ENCODE measurements at places on chromosomes 2 and 18.

DNA sequence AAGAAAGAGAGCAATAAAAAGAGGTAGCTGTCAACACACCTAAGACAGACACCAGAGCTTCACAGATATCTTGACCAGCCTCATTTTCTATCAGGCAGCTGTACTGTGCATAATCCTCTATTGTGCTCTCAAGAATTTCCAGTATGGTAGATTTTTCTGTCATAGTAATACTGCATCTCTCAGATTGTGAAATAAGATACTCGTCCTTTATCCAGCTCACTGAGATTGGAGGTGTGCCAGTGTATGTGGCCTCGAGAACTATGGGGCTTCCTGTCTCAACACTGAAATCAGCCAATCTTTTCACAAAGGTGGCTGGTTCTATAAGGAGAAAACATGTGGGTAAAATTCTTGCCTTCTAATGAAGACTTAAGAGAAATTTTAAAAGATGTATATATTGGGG is 88.9 kb downstream of the TTN start:
- no peak for DNase-seq

GRCh38 chr2:234533626-234534025 is 36.7 kb upstream of the ARL4C start:
- no peak for DNase-seq

GRCh38 chr2:163453920-163454319 is 281.9 kb downstream of the FIGN start:
- no peak for DNase-seq

- no peak for DNase-seq
Measured at GRCh38 chr18:75830828-75831227, 403.3 kb upstream of the SMIM21 start.

DNA sequence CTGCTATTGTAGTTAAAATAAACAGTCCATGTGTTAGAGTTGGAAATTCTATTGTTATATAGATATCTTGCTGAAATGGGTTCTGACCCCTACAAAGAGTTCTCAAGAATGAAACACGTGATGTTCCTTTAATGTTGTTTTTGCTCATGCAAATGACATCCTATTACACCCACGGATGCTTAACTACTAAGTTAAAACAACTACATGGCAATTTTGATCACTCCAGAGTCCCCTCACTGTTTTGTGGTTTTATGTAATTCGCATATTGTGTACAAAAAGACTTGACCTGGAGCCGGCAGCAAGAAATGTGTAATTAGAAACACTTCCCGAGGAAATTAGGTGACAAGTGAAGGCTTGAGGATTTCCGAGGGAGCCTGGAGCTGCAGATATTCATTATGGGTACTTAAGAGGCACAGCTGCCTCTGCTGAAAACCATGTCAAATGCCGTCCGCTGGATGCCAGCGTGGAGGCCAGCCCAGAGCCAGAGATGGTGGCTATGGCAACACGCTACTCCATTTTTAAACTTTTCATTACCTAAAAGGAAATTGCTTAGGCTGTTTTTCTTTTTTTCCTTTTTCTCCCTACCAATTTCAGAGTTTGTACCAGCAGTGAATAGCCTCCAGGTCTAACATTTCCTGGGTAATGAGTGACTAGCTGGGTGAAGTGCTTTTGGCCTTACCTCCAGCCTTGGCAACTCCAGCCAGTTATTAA is 21.0 kb upstream of the CABLES1 start:
- DNase-seq = no peak

- no peak for DNase-seq
Measured at GRCh38 chr18:41756141-41756540, 198.9 kb upstream of the PIK3C3 start.

DNA sequence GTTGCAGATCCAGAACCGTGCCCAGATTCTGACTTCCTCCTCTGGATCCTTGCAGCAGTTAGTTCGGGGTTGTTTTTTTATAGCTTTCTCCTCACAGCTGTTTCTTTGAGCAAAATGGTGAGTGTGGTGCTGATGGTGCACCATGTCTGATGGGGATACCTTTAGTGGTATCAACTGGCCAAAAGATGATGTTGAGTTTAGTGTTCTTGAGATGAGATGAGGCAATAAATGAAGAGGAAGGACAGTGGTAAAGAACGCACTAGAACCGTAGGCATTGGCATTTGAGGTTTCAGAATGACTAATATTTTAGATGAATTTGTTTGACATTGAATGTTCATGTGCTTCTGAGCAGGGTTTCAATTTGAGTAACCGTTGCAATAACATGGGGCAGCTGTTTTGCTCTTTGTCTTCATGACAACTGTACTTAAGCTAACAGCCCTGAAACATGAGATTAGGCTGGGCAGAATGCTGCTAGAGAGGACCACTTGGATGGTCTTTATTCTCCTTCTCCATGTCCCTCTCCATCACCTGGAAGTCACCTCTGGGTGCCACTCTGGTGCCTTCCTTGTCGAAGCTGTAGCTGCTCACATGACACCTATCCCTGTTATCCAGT is 3.9 kb downstream of the CTLA4 start:
- DNase-seq = no peak

- DNase-seq = no peak
Measured at GRCh38 chr2:240299710-240300068, 135.8 kb upstream of the GPC1 start.

GRCh38 chr2:209425471-209426071 is 1.7 kb downstream of the MAP2 start:
- DNase-seq = no peak

DNA sequence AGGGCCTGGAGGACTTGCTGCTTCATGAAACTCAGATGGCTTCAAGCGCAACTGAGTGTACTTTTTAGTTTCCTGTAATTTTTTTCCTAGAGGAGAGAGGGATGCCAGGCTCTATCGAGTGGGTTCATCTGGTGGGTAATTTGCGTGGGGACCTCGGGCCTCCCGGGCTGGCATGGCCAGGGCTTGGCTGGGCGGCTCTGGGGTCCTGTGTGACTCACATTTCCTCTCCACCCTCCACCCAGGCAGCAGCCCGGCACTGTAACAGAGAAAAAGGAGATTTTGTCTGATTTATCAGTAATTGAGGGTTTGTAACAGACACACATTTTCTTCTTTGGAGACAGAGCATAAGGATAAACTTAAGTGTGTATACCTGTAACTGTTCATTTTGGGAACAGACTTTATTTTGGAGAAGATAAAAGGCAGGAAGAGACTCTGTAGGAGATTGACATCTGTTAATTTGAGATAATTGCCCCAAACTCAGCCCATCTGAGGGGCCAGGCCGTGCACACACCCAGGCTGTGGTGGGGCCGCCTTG is 64.3 kb downstream of the NFATC1 start:
- DNase-seq = no peak

- no peak for DNase-seq
Measured at GRCh38 chr2:195168369-195168768, 488.7 kb upstream of the SLC39A10 start.

DNA sequence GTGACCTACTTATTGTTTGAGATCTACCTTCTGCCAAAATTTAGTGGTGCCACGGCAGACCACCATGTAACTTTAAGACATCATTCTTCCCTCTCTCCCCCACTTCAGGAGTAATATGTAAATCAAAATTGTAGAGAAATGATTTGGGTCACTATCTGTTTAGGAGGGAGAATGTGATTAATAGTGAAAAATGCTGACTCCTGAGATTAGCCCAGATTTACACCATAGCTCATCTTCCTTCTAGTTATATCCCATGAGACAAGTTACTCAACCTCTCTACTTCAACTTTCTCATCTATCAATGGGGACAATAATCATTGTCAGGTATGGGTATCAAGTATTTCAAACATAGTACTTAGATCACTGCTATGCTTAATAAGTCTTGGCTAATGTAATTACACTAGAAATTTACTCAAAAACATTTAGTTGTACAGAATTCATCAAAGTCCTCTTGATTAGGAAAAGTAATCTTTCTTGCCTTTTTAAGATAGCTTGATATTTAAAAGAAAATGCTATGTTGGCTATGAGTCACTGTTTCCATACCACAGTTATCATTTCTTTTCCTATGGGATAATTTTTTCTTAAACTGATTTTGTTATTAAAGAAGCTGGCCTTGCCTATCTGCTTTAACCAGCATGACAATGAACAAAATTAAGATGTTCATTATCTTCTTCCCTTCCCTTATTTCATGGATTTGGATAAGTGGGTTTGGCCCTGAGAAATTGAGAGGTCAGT is 1038.9 kb upstream of the ZEB2 start:
- no peak for DNase-seq

- DNase-seq = no peak
Measured at GRCh38 chr18:22668496-22668895, 250.8 kb upstream of the CTAGE1 start.

DNA sequence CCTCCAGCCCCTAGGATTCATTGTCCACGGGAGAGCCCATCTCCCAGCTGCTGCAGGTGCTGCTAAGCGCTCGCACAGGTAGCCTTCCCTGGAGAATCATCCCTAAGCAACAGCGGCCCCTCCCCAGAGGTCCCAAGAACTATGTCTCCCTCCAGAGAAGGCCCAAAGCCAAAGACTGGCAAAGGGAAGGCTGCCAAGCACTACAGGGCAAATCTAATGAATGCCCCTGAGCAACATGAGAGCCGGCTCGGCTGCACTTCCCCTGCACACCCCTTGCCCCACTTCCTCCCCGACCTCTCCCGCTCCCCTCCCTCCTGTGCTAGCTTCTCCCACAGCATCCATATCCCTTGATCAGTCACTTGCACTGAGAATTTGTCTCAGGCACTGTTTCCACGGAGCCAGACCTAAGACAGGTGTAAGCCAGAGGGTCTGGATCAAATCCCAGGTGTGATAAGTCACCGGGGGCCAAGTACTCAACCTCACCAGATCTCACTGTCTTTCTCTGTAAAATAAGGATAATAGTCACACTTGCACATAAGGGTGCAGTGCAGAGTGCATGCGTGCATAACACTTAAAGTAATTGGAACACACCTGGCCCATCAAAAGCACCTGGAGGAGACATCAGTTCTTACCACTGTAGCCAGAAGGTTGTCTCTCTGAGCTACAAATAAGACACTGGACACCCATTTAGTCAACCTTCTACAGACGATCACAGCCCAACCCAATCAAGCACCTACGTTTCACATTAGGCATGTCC is 20.1 kb upstream of the COL6A3 start:
- no peak for DNase-seq

GRCh38 chr2:186068139-186068801 is 329.7 kb downstream of the FSIP2 start:
- DNase-seq = no peak

DNA sequence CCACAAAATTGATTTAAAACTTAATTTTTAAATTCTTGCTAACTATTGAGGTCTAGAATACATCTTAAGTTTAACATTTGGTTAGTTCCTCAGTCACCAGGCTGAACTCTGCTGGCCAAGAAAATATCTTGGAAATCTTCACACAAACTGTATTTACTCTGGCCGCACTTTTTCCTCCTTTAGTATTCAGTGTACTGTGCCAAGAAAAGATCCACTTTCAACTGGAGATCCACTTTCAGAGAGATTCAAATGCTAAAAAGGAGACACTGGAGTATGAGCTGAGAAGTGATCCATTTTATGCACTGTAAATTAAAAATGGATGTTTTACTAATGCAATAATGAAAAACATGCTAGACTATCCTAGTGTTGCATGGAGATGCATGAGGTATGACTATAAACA is 98.1 kb downstream of the ANTXR1 start:
- DNase-seq = no peak

- no peak for DNase-seq
Measured at GRCh38 chr2:134679745-134680144, 39.1 kb downstream of the TMEM163 start.

DNA sequence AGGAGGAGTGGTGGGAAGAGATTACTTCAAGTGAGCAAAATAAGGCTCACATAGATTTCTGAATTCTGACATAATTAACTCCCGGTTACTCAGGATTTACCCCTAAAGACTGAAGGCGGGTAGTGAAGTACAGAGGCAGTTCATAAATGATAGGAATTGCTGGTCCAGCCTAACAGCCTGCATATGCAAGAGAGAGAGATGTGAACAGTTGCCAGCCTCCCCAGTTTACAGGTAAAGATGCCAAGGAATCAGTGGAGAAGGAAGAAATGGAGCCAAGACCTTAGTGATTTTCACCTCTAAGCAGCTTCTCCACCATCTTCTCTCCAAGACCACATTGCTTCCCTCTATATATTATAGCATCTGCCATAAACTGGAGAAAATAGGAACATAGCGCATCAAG is 91.8 kb upstream of the THUMPD2 start:
- no peak for DNase-seq

DNA sequence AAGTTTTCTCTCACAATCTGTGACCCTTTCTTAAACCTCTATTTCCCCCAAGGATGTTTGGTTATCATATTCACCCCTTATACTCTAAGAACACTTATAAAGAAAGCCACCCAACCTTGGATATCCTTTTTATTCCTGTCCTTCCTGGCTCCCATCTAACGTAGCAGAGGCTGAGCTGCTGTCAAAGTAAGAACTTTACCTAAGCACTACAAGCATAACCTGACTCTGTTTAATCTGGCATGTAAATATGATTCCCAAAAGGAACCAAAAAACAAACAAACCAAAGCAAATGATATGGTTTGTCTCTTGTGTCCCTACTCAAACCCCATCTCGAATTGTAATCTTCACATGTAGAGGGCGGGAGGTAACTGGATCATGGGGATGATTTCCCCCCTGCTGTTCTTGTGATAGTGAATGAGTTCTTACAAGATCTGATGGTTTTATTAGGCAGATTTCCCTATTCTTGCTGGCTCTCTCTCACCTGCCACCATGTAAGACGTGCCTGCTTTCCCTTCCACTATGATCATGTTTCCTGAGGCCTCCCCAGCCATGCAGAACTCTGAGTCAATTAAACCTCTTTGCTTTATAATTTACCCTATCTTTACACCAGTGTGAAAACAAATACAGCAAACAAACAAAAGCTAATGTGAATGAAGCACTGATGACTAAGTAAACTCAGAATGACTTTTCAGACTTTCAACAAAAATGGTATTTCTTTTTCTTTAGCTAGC is 72.7 kb upstream of the SPOPL start:
- no peak for DNase-seq

- no peak for DNase-seq
Measured at GRCh38 chr2:219540784-219541504, 2.7 kb downstream of the CHPF start.

GRCh38 chr18:42348722-42349121 is 393.7 kb downstream of the PIK3C3 start:
- DNase-seq = no peak

- DNase-seq = no peak
Measured at GRCh38 chr2:105404736-105405135, 5.9 kb upstream of the FHL2 start.

DNA sequence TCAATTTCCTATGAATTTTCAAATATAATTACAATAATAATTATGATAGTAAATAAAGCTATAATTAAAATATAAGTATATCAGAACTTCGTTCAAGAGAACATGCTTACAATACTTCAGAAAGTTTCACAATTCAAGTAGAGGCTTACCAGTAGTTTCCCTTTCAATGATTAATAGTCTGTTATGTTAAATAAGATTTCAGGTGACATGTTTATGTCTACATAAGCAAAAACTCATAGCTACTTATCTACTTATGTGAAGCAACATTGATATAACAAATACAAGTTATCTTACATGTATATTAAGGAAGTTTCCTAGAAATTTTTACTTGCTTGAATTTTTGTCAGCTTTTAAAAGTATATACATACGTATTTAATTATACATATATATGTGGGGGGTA is 4.5 kb upstream of the COL3A1 start:
- no peak for DNase-seq

GRCh38 chr2:201768918-201769317 is 11.8 kb downstream of the ALS2 start:
- DNase-seq = no peak

GRCh38 chr2:70948337-70949003 is 12.8 kb downstream of the ATP6V1B1 start:
- DNase-seq = peak; percentile 77

Measured in activated CD4-positive, alpha-beta T cell treated with anti-CD3 and anti-CD28 coated beads for 24 hours (primary cell).